Activated CD4-positive, alpha-beta T cell treated with anti-CD3 and anti-CD28 coated beads, Interleukin-2, amount 50 U/mL, for 48 hours (primary cell): ENCODE measurements at places on chromosomes 13 and 19.

DNA sequence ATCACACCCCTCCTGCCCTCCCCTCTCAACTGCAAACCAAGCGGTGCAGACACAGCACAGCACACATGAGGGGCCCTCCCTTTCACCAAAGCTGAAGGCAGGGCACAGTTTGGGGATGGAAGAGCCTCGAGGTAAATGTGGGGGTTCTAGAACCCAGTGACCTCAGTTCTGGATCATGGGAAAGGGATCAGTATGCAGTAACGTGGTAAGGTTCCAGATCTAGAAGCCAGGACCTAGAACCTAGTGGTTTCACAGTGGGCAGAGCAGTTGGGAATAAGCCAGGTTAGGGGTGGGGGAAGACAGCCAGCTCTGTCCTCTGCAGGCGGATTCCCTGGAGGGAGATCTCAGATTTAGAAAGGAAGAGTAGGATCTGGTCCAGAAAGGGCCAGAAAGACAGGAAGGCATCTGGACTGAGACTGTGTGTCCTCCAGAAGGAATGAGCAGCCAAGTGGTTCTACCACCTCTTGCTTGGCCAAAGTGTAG, 3.1 kb downstream of the FTL start:
- no peak for DNase-seq

DNA sequence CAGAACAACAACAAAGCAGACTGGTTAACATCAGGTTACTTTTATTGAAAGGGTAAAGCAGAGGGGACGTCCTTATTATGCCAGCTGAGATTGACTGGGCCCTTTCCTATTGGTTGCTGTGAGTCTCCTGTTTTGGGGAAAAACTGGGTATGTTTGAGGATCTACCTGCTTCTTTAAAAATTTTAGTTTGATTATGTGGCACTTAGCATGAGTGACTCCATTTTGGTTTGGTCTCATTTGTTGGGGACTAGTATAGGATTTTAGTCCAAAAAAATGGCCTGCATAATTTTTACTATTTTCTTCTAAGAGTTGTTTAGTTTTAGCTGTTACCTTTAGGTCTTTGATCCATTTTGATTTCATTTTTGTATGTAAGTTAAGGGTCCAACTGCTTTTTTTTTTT, 14.4 kb downstream of the ZNF627 start:
- DNase-seq = no peak

DNA sequence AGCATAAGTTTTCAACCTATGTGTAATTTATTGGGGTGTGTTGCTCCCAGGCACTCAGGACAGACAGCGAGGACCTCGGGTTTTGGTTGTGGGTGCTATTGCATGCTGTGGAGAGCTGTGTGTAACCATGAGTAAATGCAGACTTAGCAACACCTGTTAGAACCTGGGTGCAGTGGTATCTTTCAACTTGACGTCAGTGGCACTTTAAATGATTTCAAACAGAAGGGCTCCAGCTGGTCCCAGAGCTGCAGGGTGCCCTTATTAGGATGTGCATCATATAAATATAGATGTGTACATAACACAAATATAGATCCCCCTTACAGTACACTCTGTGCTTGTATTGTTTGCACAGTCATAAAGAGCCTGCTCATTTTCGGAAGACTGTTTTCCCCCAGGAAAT, 228.3 kb upstream of the IRS2 start:
- DNase-seq = no peak

- no peak for DNase-seq
Measured at GRCh38 chr19:1745589-1746031, 7.7 kb upstream of the ONECUT3 start.

DNA sequence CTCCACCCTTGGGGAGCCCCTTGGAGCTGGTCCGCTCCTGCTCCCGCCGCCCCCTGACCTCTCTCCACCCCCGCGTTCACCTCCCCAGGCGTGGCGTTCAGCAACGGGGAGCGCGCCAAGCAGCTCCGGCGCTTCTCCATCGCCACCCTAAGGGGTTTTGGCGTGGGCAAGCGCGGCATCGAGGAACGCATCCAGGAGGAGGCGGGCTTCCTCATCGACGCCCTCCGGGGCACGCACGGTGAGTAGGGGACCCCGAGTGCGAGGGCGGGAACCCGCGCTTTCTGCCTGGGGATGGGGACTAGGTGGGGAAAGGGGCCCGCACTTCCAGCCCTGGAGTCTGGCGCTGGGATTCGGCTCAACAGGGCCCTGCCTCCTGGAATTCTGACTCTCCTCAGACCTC, 1.7 kb downstream of the CYP2A13 start:
- no peak for DNase-seq

GRCh38 chr13:27133889-27134288, 37.7 kb downstream of the USP12 start:
- DNase-seq = no peak

- DNase-seq = no peak
Measured at GRCh38 chr13:66216728-66217127, 1013.4 kb downstream of the PCDH9 start.

GRCh38 chr13:43652760-43653159, 134.0 kb downstream of the ENOX1 start:
- no peak for DNase-seq

GRCh38 chr13:48643159-48643558, 10.6 kb upstream of the CYSLTR2 start:
- no peak for DNase-seq

GRCh38 chr13:19268331-19268730, 86.7 kb upstream of the TUBA3C start:
- no peak for DNase-seq

DNA sequence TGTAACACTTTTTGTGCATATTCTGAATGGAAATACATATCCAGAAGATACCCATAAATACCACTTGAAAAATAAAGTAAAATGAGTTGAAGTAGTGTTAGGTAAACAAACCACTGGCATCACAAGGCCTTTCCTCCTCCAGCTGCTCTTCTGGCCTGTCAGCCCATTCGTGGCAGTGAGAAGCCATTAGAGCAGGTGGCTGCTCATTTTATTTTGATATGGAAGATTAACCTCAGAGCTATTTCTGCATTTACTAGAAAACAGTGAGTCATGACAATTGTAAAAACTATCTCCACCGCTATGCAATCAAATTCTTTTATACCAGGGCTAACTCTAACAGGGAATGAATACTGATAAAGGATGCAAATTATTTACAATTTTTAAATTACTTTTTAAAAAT, 2898.1 kb downstream of the PCDH9 start:
- DNase-seq = no peak

GRCh38 chr19:33458807-33459206, 62.8 kb downstream of the PEPD start:
- DNase-seq = no peak

DNA sequence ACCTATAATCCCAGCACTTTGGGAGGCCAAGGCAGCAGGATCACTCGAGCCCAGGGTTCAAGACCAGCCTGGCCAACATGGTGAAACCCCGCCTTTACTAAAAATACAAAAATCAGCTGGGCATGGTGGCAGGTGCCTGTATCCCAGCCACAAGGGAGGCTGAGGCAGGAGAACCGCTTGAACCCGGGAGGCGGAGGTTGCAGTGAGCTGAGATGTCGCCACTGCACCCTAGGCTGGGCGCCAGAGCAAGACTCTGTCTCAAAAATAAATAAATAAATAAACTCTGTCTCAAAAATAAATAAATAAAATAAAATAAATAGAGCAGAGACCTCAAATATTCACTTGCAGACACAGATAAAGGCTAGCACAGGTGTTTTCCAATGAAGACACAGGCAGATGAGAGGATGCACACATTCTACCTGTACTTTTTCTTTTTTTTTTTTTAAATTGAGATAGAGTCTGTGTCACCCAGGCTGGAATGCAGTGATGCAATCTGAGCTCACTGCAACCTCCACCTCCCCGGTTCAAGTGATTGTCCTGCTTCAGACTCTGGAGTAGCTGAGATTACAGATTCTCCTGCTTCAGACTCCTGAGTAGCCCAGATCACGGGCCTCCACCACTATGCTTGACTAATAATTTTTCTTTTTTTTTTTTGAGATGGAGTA, 2.7 kb upstream of the RPS16 start:
- DNase-seq = no peak

DNA sequence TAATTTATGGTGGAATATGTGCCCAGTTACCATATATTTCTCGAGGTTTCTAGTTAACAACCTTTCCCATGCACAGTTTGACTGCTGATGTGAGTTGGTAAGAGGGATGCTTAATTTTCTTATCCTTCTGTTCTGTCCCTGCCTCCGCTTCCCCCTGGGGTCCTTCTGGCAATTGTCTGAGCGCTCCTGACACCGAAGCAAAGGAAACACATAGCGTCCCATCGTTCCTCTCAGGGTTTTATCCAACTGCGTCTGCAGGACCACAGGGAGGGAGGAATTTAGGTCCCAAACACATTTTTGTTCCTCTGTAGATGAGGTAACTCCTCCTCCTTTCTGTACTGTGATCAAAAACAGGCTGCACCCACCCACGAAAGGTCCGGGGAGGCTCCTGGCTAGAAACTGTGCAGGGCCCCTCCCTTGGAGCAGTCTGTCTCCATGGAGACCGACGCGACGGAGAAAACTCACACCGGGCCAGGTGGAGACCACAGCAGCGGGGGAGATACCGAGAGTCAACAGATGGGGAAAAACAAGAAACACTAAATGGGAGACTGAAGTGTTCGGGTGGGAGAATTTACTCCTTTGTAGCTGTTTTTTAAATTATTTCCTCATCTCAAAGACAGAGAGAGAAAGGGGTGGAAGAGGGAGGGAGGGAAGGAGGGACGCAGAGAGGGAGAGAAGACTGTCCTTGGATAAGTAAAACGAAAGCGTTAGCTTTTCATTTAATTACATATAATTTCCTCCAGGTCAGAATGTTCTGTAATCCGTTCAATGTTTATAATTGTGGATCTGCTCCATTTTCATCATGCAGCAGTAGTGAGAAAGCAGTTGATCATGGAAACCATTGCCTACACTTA, 191.8 kb upstream of the NBEA start:
- no peak for DNase-seq

DNA sequence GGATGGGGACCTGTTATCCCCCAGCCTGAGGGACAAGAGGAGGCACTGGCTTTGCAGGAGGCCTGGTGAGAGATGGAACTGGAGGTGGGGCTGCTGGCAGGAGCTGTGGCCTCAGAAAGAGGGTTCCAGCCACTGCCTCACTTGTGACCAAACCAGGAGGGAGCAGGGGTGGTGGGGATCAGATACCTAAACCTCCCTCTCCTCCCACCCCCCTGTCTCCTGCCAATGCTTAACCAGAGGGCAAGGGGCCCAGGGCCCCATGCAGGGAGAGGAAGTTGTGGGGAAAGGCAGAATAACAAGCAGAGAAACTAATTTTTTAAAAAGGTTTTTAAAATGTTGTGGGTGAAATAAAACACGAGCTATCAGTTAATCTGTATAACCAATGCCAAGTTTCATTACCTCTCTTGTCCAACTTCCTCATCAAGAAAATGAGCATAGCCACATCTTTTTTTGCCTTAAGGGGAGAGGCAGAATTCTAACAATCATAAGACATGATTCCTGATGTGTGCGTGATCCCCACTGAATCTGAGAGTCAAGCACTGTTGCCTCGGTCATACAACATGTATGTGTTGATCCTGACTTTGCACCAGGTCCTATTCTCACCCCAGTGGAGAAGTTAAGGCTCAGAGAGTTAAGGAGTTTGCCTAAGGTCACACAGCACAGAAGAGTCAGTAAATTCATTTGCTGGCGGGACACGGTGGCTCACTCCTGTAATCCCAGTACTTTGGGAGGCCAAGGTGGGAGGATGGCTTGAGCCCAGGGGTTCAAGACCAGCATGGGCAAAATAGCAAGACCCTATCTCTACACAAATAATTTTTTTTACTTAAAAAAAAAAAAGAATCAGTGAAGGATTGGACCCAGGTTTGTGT, 12.9 kb downstream of the FXYD5 start:
- DNase-seq = no peak

GRCh38 chr13:88800505-88800904, 1129.3 kb downstream of the SLITRK5 start:
- DNase-seq = no peak

GRCh38 chr19:44498988-44499387, 1.3 kb downstream of the ZNF180 start:
- DNase-seq = no peak

DNA sequence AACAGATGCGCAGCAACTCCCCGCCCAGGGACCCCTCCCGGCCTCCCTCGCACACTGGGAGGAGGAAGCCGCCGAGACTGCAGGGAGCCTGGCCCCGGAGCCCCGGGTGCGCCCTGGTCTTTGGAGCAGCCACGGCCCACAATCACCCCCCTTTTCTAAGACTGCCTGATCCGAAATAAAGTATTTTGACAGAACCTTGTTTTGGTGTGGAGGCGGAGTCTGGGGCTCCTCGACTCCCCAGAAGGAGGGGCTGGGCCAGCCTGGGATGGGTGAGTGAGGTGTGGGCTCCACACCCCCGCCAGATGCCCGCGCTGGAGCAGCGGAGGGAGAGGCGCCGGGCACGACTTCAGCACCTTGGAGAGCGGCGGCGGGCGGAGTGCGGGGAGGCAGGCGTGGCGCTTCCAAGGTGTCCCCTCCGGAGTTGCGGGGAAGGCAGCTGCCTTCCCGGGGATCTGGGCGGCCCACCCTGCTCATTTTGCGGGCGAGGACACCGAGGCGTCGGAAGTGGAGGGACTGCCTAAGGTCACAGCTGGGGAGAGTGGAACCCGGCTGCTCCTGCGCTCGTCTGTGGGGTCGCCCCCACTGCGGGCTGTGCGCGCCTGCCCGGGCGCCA, 9.4 kb downstream of the SIRT6 start:
- DNase-seq = peak; percentile 70

DNA sequence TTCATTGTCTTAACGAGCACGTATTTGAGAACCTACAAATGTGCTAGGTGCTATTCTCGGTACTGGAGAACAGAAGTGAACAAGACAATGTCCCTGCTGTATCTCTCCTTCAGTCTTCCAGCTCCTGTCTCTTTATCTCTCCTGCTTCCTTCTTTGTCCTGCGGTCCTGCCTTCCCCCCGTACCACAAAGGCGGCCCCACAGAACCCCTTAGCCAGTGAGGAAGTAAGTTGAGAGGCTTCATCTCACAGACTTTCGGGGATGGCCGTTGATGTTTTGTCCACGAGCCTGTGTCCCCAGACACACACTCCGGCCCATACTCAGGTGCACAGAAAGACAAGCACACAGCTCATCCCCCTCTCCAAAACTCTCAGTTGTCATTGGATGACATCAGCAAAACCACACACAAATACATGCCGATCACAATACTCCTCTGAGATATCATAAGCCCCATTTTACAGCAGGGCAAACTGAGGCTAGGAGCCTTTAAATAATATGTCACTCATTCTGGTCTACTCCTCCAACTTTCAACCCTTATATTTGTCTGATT, 507 bp upstream of the SWSAP1 start:
- DNase-seq = no peak

- no peak for DNase-seq
Measured at GRCh38 chr19:5652261-5652660, 28.1 kb downstream of the MICOS13 start.

DNA sequence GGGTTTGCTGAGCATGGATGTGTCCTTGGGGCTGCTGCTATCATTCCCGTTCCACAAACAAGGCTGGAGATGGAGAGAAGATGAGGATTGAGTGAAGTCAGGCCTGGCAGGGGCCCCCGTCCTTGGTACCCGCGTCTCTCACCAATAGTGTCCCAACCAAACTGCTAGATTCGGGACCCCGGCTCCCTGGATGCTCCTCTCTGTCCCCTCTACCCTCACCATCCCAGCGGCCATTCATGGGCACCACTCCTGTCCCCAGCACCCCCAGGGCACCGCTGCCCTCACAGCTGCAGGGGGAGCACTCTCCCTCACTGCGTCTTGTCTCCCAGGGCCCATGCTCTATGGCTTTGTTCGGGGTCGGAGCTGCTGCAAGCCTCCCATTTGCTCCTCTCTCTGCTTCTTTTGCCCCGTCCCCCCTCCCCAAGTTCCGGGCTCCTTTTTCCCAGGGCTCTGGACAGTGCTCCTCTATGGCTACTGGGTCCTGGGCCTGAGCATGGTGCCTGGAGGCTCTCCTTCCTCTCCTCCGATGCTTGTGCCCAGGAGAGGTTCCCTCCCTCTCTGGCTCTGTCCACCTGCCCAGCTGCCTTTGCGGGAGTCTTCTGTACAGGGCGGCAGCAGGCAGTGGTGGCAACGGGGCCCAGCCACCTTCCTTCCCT, 219.5 kb downstream of the TEX29 start:
- DNase-seq = no peak
